Vagina (tissue), 2 donors: ENCODE measurements at places on chromosomes 3 and 15.

DNA sequence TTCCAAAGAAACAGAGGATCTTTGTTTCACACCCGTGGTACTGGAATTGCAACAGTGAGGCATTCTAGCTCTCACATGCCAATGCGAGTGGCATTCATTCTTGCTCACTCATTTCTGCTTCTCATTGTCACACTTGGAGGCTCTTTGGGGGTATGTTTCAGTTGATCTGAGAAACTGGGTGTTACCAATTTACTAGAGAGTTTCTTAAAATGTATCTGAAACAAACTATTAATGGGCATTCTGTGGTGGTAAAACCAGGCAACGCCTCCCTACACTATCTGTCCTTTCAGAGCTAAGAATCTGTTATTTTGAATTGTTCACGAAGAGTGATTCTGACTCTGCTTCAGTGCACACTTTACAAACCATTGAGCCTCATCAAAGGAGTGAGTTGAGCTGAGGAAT is 140.6 kb upstream of the BHLHE40 start:
- no peak for DNase-seq

- no peak for DNase-seq
Observed at GRCh38 chr15:93811305-93811704, 420.1 kb upstream of the MCTP2 start.

DNA sequence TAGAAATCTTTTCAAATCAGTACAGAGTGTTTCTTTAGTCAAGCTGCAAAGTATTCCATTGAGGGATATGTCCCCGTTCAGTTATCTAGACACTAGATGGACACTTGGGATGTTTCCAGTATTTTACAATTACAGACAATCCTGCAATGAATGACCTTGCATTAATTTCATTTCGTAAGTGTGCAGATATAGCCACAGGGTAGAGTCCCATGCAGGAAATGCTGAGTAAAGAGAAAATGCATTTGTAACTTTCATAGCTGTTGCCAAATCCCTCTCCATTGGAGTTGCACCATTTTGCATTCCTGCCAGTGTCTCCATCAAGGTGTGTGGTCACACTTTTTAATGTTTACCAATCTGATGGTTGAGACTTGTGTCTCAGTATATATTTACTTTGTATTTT is 92.5 kb downstream of the LIPC start:
- DNase-seq: no peak

- no peak for DNase-seq
Observed at GRCh38 chr15:43880406-43881194, 53.8 kb downstream of the WDR76 start.

DNA sequence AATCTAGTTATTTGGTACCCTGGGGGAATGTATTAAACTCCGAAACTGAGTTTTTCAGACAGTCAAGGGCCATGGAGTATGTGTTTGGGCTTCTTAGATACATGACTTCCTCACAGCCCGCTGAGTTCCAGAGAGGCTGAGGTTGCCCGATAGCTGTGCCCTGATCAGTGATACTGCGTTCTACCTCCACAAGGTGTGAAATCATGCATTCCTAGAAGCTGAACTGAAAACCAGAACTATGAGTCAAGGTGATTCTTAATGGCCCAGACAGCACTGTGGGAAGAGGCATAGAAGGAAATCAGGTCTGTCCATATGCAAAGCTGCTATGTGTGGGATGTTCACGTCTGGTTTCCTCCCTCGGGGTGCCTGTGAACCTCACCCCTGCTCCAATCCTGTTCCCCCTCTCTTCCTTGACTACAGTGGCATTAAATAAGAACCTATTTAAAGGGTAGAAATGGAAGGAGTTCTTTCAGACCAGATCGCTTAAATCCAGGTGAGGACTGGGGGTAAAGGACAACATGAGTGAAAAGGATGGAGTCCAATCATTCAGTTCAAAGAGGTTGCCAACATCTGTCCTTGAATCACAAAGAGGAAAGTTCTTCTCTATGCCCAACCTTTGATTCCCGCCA is 74.3 kb downstream of the MYO1E start:
- DNase-seq: no peak

DNA sequence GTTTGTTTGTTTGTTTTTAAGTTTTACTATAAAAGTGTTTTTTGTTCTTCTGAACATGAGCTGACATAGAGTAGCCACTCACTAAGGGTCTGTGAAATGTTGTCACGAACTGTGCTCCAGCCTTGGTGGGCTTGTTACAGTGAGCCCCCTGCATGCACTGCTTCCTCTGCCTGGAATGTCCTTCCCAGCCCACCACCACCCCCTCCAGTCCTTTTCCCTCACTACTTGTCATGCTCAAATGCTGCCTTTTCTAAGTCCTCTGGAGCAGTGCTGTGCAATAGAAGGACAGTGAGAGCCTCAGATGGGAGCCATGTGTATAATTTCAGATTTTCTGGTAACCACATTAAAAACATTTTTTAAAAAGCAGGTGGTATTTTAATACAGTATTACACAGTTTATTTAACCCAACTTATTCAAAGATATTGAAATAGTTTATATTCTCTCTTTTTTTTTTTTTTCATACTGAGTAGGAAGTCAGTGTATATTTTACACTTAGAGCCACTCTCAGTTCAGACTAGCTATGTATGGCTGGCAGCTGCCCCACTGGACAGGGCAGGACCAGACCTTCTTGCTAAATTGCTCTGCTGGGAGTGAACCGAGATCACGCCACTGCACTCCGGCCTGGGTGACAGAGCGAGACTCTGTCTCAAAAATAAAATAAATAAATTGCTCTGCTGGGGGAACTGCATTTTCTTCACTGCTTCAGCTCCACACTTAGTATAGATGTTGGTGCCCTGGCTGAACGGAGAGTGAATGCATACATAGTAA is 26.9 kb downstream of the MKRN2OS start:
- DNase-seq: no peak

GRCh38 chr3:157786618-157787017 is 283.4 kb upstream of the VEPH1 start:
- DNase-seq: no peak

- no peak for DNase-seq
Observed at GRCh38 chr15:88624971-88625490, 3.9 kb downstream of the AEN start.

DNA sequence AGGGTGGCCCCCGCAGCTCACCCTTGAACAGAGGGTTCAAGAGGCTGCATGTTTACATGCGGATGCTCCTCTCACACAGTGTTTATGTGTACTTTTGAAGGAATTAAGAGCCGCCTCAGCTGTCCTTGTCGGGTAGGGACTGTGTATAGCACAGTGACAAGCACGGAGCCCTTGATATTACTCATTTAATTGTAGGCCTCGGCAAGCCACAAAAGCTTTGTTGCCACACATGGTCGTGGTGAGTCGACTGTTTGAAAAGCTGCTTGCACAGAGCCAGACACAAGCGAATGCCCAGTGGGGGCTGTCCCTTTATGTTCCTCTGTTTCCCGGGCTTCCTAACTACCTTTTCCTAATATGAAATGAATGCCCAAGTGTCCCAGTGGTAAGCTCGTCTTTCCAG is 4.5 kb downstream of the ESYT3 start:
- no peak for DNase-seq

- DNase-seq: no peak
Observed at GRCh38 chr3:43180027-43180426, 74.1 kb upstream of the POMGNT2 start.

DNA sequence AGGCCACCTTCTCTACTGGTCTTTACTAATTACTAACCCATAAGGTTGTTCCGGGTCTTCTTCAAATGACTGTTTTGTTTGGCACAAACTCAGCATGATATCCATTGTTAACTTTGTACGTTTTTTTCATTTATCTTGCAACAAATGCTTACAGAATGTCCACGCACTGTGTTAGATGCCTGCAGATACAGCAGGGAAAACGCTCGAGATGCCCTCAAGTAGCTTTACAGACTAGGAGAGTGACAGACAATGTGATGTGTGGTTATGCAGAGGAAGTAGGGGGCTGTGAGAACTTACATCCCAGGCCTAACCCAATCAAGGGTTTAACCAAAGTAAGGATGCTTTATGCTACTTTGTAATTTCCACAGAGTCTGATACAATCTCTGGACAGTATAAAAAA is 949 bp upstream of the RFC4 start:
- DNase-seq: no peak

DNA sequence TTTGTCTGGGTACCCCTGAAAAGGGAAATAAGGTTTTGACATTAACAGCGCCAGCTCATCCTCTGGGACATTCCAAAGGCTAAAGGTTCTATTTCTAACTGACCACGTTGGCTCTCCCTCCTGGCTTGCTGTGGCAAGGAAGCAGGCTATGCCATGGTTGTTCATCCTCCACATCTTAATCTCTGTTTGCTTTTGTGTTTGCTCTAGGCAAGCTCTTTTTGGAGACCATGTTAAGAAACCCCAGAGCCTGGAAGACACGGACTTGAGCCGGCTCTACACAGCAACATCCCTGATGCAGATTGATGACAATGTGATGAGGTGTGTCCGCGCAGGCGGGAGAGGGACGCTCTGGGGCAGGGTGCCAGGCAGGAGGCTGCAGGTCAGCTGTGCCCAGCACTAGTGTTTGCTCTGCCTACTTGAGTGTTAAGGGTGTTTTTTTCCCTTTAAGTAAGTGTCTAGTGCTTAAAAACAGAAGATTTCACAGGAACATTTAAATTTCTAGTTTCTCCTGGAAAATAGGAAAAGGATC is 33.3 kb downstream of the RLBP1 start:
- no peak for DNase-seq

- DNase-seq: peak; percentile 44
Observed at GRCh38 chr15:68767833-68768232, 52.9 kb downstream of the ANP32A start.

DNA sequence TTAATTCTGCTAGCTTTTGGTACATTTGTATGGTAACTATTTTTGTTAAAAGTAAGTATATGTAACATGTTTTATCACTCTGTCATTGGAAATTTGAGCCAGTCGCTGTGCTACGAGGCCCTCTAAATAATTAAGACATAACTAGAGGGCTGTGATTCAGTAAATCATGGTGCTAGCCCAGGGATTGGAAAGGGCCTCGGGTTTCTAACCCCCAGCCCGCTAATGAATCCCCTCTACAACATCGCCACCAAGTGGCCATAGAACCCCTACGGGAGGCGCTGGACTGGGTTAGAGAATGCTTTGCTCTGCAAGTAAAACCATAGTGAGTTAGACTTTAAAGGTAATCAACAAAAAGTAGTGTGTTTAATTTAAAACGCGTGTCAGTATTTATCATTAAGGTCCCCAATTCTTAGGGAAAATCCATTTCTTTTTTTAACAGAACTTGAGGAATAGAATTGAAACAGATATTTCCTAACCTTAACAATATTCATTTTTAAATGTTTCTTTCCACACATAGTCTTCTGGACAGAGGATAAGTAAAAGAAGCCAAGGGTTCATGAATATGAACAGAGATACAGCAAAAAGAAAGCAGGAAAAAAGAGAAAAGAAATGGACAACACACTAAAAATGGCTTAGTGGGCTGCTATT is 744.7 kb downstream of the EPHA3 start:
- DNase-seq: no peak

- no peak for DNase-seq
Observed at GRCh38 chr3:129699199-129699598, 92.7 kb upstream of the PLXND1 start.

- DNase-seq: no peak
Observed at GRCh38 chr3:193655831-193656433, 62.9 kb downstream of the OPA1 start.

- DNase-seq: no peak
Observed at GRCh38 chr15:99545605-99546004, 20.2 kb upstream of the MEF2A start.

GRCh38 chr3:87350367-87351199 is 74.2 kb upstream of the POU1F1 start:
- no peak for DNase-seq

- no peak for DNase-seq
Observed at GRCh38 chr3:144843099-144843498, 871.5 kb downstream of the DIPK2A start.

- DNase-seq: no peak
Observed at GRCh38 chr3:60886518-60886917, 364.7 kb downstream of the FHIT start.

DNA sequence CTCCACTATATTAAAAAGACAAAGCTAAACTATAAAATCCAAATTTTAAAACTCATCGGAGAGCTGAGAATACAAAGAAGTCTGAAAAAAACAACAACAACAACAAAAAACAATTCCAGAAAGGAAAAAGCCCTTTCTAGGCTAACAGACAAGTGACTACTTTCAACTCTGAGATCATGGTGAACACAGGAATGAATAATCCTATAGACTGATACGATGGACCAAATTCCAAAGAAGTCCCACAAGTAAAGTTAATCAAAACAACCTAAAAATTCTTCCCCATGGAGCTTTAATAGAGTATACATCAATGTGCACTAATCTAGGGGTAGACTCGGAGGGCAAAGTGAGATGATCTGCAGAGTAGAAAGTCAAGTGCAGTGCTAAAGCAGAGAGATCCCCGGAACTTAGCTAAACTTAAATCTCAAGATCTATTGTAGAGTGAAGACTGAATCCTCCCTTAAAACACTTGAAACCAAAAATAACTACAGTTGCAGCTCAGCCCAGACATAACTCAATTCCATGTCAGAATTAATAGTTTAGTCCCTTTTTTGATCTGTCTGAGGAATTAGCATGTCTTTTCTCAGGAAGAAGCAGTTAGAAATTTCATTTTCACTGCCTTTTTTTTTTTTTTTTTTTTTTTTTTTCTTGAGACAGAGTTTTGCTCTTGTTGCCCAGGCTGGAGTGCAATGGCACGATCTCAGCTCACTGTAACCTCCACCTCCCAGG is 43.5 kb downstream of the MYO9A start:
- no peak for DNase-seq

DNA sequence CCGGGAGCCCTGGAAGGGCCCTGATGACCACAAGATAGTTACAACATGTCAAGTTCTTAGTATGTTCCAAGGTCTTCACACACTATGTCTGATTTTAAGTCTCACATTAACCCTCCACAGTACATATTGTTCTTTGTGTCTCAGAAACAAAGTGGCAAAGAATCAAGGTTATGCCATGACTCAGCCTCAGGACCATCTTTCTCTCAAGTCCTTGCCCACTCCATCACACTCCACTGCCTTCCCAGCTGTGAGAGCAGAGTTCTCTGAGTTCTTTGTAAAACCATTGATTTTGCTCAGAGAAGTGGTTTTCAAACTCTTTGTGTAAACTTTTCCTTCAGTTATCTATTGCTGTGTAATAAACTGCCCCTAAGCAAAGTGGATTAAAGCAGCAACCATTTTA is 67.9 kb upstream of the C3orf80 start:
- DNase-seq: no peak

DNA sequence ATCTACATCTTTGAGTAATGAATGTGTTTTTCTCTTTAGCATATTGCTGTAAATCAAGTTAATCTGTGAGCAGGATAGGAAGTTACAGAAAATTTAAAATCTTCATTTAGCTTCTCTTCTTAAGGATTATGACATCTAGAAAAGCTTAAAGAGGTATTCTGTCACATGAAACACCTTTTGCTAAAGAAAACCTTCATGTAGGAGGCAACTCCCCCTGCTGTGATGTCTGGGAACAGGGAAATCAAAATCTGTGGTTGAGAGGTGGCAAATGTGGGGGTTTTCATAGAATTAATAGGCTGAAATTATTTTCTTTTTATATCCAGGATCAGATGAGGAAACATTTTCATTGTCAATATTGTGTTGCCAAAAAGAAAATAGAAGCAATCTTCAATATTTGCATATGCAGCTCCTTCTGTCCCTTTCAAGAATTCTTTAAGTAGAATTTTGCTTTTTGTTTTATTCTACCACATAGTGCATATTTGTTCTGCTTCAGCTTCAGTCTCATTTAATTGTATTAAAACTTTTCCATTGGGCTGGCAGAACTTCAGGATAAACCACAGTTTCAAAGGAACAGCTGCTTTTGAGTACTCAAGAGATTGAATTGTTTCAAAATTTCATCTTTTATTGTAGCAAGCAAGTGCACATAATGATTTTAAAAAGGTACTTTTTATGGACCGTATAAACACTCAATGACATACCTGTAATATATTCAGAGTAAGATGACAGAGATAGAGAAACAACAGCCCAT is 128.4 kb downstream of the RAP2B start:
- DNase-seq: no peak
